Fibroblast of lung (primary cell): ENCODE measurements at places on chromosomes 16 and 17. TPM values are rescaled to one million over a fixed set of nuclear protein-coding genes. Genes with fewer than 3 reads are reported as not detected.

The FBXL16 gene
- not detected in 2 replicates for total RNA-seq

The KRTAP4-9 gene
- not detected in 2 replicates for total RNA-seq

The OR1E1 gene
- not detected in 2 replicates for total RNA-seq

The IRX6 gene
- not detected in 2 replicates for total RNA-seq

The AHSP gene
- not detected in 2 replicates for total RNA-seq

The SLC12A3 gene
- not detected in 2 replicates for total RNA-seq

The SPHK1 gene
- 5.0 and 22.3 TPM in 2 replicates for total RNA-seq

The ITGB4 gene
- 0.17 and 0.26 TPM in 2 replicates for total RNA-seq

The CCDC92B gene
- not detected in 2 replicates for total RNA-seq

The OR4D1 gene
- total RNA-seq = not detected in 2 replicates

The ITGA2B gene
- total RNA-seq = 0.26 and 0.66 TPM in 2 replicates

The EFCAB5 gene
- 0.26 and 0.66 TPM in 2 replicates for total RNA-seq

The TMEM238L gene
- total RNA-seq = not detected in 2 replicates

The CTF1 gene
- 1.8 and 5.3 TPM in 2 replicates for total RNA-seq

The RAPGEFL1 gene
- 1.2 and 1.3 TPM in 2 replicates for total RNA-seq

The TAT gene
- total RNA-seq = not detected in 2 replicates

The ARL5C gene
- total RNA-seq = not detected in 2 replicates

The B4GALNT2 gene
- total RNA-seq = under 0.01 TPM in 1 of 2 replicates, not detected in the other

The FN3KRP gene
- total RNA-seq = 11.6 and 13.2 TPM in 2 replicates

The P2RX5 gene
- total RNA-seq = 0.99 and 1.0 TPM in 2 replicates

The MLKL gene
- total RNA-seq = 4.6 and 5.8 TPM in 2 replicates

The CCR7 gene
- under 0.01 TPM in 1 of 2 replicates, not detected in the other for total RNA-seq

The GPRC5B gene
- total RNA-seq = 4.5 and 6.4 TPM in 2 replicates

The PIRT gene
- total RNA-seq = not detected in 2 replicates

The SHISA6 gene
- not detected in 2 replicates for total RNA-seq

The TCF25 gene
- total RNA-seq = 171 and 176 TPM in 2 replicates

The IGSF6 gene
- total RNA-seq = under 0.01 TPM in 1 of 2 replicates, not detected in the other

The MPP2 gene
- 1.3 and 2.1 TPM in 2 replicates for total RNA-seq

The HOXB2 gene
- total RNA-seq = 9.2 and 12.2 TPM in 2 replicates

The TELO2 gene
- total RNA-seq = 8.2 and 10.9 TPM in 2 replicates

The ZNF205 gene
- total RNA-seq = 16.0 and 16.4 TPM in 2 replicates

The ASGR2 gene
- total RNA-seq = not detected in 2 replicates

The NHERF1 gene
- 7.2 and 10.2 TPM in 2 replicates for total RNA-seq

The C17orf107 gene
- 1.8 and 2.3 TPM in 2 replicates for total RNA-seq

The CALB2 gene
- 0.51 and 1.3 TPM in 2 replicates for total RNA-seq

The PLXDC1 gene
- 4.1 and 6.3 TPM in 2 replicates for total RNA-seq

The GPR179 gene
- under 0.01 TPM in 2 replicates for total RNA-seq

The SDR42E1 gene
- total RNA-seq = 0.77 and 1.8 TPM in 2 replicates

The C17orf75 gene
- 13.6 and 30.2 TPM in 2 replicates for total RNA-seq

The ABCA3 gene
- total RNA-seq = 1.5 and 6.1 TPM in 2 replicates

The KRT32 gene
- under 0.01 TPM in 2 replicates for total RNA-seq

The KRT12 gene
- not detected in 2 replicates for total RNA-seq

The SPATA32 gene
- total RNA-seq = not detected in 2 replicates

The AARSD1 gene
- 17.7 and 21.6 TPM in 2 replicates for total RNA-seq

The BCAS3 gene
- 23.1 and 43.6 TPM in 2 replicates for total RNA-seq

The ANKRD40CL gene
- total RNA-seq = under 0.01 TPM in 1 of 2 replicates, not detected in the other

The NDRG4 gene
- total RNA-seq = 1.8 and 5.1 TPM in 2 replicates

The KRTAP4-6 gene
- total RNA-seq = not detected in 2 replicates
